ENCODE measurements at places on chromosomes 7 and 10.

GRCh38 chr7:88280801-88281200 is 25.9 kb downstream of the STEAP4 start:
- DNase-seq, result no peak

DNA sequence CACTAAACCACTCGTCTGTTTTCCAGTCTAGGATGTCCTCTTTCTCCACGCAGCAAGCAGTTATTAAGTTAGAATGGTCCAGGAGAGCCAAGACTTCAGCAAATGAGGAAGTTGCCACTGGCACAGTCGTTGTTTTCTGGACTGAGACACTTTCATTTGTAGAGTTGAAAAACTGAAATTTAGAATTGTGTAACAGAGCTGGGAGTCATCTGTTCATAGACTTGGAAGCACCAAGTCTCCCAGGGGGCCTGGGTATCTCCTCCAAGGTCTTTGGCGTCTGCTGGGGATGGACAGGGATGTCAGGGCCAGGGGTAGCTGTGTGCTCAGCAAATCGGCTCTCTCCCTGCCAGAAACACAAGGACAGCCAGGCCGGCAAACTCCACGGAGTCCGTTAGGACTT is 208.4 kb downstream of the FANK1 start:
- DNase-seq, result no peak

DNA sequence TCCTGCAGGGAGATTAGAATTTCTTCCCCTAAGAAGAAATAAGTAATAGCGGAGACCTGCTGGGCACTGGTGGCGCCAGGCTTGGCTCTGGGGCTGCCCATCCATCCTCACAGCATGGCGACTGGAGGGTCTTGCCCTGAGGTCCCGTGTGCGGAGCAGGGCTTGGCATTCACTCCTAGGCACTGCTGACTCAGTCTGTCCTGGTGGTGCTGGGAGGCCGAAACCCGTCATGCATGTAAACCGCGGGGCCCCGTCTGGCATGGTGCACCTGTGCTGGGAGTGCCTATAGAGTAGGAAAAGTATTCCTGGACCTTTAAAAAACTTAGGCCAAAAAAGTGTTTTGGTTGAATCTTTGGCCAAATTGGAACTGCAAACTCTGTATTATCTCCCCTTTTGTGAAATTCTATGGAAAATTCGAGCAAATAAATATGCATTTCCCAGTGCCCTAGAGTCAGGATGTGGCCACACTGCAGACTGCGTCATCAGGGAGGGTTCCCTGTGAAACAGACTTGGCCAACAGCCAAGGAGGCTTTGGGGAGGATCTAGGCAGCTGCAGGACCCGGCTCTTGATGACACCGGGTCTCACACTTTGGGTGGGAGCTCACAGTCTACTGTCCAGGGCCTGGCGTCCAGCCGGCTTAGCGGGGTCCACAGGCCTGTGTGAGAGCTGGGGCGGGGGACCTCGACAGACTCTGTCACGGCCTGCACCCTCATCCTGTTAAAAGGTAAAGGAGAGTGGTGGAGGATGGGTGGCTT is 122.3 kb downstream of the VIPR2 start:
- no peak for DNase-seq

DNA sequence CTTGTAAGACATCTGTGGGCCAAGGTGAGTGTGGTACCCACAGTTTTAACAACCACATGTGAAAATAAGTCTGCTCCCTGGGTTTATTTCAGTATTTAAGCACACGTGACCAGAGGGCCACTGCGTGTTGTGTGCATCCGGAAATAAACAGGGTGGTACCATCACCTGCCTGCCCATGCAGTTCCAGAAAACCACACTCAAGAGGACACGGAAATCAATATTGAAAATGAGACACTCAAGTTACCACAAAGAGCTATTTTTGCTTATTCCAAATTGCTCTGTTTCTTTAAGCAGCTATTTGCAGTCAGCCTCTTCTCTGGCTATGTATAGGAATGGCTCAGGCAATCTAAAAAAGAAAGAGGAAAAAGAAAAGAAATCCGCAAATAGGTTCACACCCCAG is 71.8 kb upstream of the LOXL4 start:
- DNase-seq, result no peak

- no peak for DNase-seq
Observed at GRCh38 chr7:130909881-130910672, 176.1 kb upstream of the KLF14 start.

DNA sequence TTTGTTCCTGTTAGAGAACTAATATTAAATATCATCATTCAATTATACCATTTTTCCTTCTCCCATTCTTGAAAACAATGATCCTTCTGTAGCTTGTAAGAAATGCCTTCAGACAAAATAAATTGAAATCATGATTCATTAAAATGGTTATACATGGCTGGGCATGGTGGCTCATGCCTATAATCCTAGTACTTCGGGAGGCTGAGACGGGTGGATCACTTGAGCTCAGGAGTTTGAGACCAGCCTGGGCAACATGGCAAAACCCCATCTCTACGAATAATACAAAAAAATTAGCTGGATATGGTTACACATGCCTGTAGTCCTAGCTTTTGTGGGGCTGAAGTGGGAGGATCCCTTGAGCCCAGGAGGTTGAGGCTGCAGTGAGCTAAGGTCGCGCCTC is 13.0 kb downstream of the CD36 start:
- no peak for DNase-seq

DNA sequence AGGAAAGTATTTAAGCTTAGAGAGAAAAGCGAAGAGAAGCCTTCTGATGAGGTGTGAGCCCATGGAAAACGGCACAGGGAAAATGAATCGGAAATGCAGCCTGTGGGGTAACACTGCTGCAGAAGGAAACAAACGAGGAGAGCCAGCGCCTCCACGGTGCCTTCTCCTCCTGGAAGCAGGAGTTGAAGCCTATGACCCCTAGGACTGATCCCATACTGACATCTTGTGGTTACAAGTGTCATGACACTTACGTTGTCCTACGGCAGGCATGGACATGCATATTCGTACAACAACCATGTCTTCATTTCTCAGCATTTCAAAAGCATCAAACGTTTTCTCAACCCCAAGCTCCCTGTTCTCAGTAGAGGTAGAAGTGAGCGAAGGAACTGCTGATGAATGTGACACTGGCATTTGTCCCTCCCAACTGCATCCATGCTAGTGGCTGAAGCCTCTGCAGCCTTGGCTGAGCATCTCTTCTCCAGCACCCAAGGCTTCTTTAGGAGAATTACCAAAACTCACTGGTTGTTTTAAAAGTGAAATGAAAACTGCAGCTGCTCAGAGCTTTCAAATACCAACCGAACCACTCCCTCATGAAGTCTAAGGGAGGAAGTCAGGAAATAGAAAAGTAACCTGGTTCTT is 160.2 kb downstream of the JAZF1 start:
- peak; percentile 64 for DNase-seq

DNA sequence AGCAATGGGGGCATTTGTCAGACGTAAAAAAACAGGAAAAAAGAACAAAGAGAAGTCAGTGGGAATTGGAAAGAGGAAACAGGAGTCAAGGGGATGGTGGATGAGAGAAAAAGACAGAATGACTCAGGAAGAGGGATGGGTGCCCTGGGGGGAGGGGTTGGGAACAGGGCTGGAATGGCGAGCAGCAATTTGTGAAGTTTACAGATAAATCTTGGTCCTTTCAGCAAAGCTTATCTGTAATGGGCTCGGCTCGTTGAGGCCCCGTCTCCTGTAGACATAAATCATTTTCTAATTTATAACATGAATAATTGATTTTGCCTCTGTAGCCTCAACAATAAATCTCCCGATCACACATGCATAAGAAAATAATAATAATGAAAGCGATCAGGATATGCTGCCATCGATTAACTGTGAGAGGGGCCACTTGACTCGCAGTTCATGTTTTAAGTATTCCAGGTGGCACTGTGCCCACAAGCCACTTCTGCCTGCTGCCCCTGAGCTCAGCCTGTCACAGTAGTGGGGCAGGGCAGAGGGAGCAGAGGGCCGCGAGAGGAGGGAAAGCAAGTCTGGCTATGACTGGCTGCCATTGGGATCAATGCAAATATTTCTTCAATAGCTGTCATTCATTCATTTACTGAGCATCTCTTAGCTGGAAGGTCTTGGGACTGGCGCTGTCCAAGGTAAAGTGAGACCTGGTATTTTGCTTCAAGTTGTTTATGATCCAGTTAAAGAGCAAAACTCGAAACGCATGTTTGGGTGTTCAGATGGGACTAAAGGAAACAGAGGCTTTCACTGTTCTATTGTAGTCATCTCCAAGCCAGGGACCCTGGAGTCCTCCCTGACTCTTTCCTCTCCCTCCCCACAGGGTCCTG is 47.4 kb upstream of the R3HCC1L start:
- DNase-seq, result no peak

DNA sequence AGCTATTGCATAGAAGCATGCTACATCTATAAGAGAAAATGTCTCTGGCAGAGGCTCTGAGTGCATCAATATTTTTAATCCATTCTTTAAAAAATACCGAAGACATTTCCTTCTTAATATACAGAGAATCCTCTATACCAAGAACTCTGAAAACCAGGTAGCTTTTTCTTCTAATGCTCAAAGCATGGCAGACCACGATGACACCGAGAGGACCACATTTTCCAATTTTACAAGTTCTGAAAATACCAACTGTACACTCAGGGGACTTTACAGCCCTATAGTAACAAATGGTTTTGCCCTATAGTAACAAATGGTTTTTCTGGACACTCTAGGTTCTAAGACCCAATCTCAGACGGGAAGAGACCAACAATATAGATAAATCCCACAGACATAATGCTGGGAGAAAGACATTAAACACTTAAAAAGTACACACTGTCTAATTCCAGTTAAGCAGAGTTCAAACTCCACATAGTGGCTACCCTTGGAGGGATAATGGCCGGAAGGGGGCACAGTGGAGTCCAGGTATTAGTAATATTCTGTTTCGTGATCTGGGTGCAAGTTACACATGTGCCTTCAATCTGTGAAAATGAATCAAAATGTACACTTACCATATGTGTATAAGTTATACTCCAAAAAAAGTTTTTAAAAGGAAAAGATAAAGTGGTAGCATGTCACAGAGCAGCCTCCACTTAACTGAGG is 26.2 kb downstream of the CCDC6 start:
- no peak for DNase-seq

GRCh38 chr7:106278695-106279094 is 6.1 kb downstream of the NAMPT start:
- DNase-seq, result no peak

DNA sequence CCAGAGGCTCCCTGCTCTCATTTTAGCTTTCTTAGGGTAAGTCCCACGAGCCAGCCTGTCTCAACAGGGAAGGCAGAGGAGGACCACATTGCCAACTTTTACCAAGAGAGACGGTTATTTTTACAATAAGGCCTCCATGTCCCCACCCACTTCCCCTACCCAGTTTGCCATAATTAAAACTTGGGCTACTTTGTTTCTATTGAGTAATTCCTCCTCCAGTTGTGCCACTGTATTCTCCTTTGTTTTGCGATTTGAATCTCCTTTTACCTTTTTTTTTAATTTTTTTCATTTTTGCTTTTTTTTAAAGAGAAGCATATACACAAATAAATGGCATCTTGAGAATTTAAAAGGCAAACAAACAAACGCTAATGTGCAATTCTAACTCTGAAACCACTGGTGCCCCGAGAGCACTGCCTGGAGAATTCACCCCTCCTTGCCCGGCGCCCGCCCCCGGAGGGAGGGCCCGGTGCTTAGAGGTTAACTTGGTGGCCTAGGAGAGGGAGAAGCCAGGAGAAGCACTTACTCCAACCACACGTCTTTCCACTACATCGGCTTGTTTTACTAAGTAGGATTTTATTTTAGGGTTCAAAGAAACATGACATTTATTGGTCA is 282.3 kb downstream of the USP6NL start:
- DNase-seq, result no peak

GRCh38 chr10:74585231-74586087 is 240.9 kb upstream of the KAT6B start:
- peak; percentile 14 for DNase-seq

- no peak for DNase-seq
Observed at GRCh38 chr10:43252783-43253341, 14.0 kb downstream of the RASGEF1A start.

Data from body of pancreas (tissue), 4 donors.